AG04449 (cell line): ENCODE measurements at places on chromosomes 12 and 14.

GRCh38 chr12:51846911-51847642 is 1.4 kb downstream of the FIGNL2 start:
- no peak for DNase-seq

DNA sequence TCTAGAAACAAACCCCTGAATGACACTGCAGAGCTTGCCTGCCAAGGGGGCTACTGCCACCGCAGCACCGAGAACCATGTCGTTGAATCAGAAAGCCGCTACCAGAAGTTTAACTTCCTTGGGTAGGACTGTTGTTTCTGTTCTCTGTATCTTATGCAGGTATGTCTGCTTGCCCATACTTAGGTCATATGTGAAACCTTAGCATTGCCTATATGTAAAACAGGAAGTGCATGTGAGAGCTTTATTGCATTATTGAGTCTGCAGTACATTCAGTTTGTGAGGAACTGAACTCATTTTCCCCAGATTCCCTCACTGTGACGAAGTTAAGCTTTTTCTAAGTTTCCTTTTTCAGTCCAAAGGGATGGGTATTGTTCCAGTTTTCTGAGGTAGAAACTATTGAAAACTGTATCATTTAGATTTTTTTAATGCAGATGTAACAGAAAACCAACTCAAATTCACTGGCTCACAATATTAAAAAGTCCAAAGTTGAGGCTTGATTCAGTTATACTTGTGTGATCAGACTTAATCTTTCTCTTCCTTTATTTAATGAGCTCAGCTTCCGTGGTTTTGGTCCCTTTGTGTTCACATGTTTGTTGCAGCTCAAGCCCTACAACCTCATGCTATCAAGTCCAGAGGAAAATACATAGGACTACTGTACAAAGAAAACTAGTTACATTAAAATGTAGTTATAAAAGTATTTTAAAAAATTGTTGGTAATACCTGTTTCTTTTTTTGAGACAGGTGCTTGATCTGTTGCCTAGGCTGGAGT is 6.9 kb downstream of the FBXO34 start:
- DNase-seq = no peak

DNA sequence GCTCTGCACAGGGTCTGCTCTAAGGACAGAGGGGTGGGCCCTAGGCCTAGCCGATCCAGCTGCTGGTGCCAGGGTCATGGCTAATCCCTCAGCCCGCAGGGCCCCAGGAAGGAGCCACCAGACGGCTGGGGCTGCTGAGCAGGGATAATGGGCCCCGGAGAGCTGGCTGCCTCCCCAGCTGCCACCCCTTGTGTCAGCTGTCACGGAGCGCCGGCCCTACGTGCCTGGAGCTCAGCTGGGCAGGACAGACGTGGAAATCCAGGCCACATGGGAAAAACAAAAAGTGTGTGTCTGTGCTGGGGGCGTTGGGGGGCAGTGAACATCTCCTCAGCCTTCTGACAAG is 36.2 kb downstream of the CHGA start:
- no peak for DNase-seq

DNA sequence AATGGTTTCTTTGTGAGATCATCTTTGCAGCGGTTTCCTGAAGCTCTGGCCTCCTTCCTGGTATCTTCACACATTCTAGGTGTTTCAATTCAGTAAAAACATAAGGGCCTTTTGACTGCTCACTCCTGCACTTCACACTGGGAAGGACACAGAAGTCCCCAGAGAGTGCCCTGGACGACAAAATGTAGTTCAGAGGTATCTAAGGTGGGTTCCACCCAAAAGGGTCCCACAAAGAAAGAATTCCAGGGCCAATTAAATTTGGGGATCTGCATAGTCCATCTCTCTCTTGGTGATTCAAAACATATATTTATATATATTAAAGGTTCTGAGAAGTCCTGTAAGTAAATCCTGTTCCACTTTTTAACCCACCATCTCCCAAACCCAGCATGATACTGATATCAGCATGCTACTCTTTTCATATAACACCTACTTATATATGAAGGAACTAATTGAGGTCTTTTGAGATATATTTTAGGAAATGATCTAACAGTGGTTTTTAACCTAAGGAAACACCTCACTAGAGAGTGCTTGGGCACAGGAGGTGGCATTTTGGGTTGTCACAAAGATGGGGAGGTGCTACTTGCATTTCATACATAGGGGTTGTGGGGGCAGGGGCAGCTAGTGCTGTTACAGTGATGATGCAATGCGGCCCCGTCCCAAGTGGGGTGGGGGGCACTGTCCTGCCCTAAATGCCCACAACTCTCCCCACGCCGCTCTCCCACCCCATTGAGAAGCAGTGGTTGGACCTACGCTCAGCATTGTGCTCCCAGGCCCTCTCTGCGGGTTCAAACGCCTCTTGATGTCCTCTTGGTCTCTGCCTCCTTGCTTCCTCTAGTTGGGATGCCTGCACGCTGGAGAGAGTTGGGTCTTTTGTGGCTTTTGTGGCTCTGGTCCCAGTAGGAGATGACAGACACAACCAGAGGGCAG is 109.4 kb downstream of the ARF6 start:
- no peak for DNase-seq

- no peak for DNase-seq
Observed at GRCh38 chr12:13002301-13003097, 2.4 kb upstream of the HEBP1 start.

- no peak for DNase-seq
Observed at GRCh38 chr14:25007832-25008231, 42.1 kb downstream of the STXBP6 start.

DNA sequence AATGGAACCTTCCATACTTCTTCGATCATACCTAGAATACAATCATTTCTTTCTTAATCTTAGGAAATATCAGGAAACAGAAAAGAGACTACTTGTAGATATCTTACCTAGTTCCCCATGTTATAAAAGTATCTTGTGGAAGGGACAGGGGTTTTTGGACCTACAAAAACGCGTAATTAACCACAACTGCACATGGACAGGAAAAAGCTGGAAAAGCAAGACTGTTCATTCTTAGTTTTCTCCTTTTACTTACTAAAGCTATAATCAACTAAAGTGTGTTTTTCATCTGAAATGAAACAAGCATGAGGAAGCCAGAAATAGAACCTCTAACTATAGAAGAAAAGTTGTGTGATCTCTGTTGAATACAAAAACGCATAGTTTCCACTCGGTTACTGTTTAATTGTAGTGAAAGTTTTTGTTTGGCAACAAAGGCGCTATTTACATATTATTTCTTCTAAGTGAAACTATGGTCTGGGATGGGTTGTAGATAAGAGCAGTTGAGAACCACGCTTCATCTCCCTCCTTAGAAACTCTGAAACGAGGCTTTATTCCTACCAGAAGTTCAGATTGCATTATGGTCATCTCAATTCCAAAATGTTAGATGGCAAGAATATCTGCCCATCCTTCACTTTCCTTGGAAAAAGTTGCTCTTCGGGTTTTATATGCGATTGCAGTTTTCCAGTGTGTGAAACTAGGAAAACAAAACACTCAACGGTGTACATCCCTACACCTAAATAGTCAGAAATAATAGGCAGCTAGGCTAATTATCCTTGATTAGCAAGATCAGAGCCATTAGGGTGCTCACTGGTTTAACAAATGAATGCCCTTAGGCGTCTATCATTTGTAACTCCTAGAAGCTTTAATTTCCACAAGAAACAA is 1.1 kb downstream of the BCAT1 start:
- no peak for DNase-seq

- no peak for DNase-seq
Observed at GRCh38 chr12:58242796-58243630, 301.6 kb downstream of the ATP23 start.

DNA sequence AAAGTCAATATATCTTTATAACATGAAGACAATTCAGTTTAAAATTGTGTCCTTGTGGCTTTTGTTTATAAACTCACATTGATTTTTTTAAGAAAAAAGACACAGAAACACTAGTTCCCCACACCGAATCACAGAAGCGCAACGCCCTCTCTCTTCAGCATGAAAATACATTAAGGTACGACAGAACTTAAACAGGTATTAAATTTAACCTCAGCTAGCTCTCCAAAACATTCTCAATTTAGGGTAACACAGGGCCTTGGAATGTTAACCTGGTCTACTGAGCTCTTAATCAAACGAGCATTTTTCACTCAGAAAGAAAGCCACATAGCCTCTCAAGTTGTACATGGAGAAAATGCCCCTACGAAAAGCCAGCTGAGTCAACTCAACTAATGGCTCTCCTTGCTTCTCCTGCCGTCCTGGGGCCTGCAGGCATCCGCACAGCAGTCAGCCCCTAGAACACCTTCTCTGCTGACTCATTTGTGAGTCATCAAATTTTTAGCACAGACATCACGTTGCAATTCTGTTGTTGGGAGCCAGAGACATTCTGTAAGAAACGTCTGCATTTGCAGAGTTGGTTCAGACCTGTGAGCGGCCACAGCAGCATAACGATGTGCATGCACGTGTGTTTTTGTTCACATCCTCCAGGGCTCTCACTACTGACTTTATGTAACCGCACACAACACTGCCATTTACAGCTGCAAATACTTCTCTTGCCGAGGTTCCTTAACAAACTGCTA is 141.6 kb downstream of the ITPR2 start:
- DNase-seq = peak; percentile 86

DNA sequence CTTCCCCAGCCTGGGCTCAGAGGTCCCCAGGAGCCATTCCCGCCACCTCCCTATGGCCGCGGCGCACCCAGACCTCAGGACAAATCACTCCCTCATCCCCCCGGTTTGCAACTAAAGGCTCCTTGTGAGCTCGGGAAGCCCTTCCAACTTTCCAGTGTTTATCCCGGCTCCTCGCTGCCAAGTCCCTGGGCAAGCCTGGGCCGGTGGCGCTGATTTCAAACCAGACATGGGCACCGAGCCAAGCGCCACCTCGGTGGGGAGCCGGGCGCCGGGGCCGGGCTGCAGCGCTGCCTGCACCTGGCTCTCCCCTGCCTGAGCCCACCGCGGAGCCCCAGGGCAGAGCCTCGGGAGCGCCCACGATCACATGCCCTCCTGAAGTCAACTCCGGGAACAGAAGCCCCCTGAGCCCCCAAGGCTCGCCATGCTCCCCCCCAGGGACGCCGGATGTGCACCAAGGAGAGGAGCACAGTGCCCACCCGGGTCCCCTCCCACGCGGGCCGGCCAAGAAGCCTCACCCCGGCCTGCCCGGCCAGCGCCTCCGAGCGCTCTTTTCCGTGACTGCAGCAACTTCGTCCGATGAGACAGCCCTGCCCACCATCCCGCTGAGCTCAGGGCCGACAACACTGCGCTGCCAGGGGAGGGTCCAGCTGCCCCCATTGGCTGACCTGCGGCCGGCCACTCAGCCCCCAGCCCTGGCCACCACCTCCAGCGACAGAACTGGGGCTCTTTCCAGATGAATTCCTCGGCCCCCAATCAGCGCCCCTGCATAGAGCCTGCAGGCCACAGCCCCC is 50.0 kb downstream of the NCOR2 start:
- no peak for DNase-seq

- DNase-seq = no peak
Observed at GRCh38 chr14:61625165-61625564, 70.1 kb upstream of the HIF1A start.

GRCh38 chr14:105883066-105884005 is 357.0 kb downstream of the TMEM121 start:
- no peak for DNase-seq

GRCh38 chr14:100838493-100839314 is 12.8 kb downstream of the MEG3 start:
- DNase-seq = no peak

- DNase-seq = no peak
Observed at GRCh38 chr12:116174006-116174405, 103.5 kb downstream of the MED13L start.

- no peak for DNase-seq
Observed at GRCh38 chr14:53523226-53523625, 370.1 kb upstream of the DDHD1 start.

DNA sequence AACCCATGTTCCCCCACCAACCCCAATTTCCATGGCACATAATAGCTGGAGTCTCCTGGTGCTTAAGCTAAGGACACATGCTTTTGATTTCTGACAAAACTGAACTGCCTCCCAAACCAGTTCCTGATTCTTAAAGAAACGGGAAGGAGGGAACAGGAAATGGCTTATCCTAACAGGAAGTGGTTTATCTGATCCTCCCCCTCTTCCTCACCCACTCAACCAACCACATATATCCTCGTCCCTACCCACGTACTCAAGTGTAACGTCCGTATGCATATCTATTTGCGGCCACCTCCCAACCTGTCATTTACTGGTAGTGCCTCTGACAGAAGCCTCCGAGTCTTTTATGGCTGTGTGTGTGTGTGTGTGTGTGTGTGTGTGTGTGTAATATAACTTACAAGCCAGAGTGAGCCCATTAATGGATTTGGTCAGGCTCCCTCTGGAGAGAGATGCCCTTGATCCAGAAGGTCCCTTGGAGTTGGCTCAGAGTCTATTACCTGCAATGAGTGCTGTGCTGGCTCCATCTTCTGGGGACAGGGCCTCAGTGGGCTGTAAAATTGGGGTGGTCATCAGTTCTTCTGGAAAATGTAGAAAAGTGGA is 7.7 kb downstream of the DAZAP2 start:
- no peak for DNase-seq

DNA sequence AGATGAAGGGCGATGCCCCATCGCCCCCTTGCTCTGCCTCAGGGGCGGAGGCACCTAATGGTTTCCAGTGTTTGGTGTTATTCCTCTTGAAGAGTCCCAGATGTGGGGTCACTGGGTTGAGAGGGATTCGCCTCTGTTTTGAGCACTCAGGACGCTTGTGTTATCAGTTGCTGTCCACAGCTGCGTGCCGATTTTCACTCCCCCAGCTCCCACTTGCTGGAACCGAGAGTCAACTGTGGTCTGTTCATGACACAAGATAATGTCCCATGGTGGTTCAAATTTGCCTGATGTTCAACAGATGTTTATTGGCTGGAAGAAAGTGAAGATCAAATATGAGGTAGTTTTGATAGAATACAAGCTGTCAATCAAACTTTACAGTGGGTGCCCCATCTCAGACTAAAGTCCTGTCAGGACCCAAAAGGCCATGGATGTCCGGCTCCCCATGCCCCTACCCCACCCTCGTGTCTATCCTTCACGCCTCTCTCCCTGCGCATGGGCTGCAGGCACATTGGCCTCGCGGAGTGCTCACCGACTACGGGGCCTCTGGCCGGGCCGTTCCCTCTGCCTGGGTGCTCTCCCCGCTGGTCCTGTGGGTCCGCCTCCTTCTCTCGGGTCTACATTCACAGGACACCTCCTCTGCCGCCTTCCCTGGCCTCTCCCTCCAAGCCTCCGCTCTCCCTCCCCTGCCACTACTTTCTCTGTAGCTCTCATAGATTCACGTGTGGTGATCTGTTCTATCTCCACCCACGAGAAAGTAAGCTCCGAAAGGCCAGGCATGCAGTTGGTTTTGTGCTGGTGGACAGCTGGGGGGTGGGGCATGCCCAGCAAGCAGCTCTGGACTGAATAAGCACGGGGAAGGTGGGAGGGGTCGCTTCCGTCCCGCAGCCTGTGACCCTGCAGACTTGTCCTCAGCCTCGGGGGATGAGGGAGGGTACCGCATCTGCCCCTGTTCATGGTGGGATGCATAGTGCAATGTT is 6.8 kb upstream of the TRAF3 start:
- no peak for DNase-seq
